Stimulated activated CD4-positive, alpha-beta T cell treated with anti-CD3 and anti-CD28 coated beads, Interleukin-1b, Interleukin-23, amount 100 ng/mL, for 24 hours (primary cell): ENCODE measurements at places on chromosomes 13 and 19.

DNA sequence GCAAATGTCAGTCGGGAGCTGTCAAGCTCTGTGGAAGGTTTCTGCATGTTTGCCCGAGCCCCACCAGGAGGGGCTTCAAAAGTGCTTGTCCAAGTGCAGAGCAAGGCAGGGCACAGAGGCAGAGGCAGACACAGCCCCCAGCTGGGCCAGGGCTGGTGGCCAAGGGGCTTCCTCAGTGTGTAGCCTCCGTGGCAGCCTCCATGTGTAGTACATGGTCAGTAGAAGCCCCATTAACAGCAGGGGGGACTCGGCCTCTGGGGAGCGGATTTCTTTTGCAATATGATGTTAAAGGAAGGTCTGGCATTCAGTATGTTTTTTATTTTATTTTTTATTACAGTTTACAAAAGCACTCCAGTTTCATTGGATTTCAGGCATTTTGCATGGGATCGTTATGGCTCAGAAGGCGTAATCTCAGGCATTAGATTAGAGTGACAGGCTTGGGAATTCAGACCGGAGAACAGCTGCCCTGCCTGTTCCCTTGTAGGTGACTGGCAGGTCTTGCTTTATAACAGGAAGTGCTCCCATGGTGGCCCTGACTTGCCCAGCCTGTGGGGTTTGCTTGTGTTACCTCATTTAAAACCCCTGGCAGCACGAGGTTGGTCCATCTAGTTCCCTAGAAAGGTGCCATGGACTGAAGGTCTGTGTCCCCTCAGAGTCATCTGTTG is 129.2 kb downstream of the KDM4B start:
- DNase-seq, result no peak

DNA sequence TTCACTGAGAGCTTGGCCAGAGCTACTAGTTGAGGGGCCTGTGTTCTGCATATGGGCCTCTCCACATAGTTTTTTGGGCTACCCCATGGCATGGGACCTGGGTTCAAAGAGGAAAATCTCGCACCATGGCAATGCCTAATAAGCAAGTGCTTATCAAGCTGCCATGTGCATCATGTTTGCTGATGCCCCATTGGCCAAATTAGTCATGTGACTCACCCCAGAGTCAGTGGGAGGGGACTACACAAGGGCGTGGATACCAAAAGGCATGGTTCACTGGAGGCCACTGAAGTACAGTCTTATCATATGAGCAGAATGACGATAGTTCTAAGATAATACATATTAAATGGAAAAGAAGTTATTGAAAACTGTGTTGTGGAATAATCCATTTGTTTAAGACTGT is 214.8 kb downstream of the LMO7 start:
- DNase-seq, result no peak

GRCh38 chr13:46396341-46396740 is 9.3 kb upstream of the RUBCNL start:
- DNase-seq, result no peak

- DNase-seq, result no peak
Observed at GRCh38 chr13:45316338-45316737, 24.6 kb downstream of the TPT1 start.

DNA sequence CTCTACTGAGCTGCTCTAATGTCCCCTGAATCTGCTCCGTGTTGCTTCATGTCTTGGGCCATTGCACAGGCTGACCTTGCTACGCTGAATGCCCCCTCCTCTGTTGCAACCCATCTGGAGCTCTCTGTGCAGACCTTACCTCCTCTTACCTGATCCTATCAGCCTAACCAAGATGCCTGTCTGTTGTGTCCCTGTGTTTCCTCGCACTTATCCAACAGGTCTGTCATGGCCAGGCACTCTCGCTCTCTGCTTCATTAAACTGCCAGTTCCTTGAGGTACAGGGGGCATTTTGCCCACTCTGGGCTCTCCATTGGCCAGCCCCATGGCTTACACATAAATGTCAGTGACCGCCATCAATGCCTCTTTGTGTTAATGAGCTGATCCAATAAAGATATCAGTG is 277.7 kb upstream of the TSHZ3 start:
- DNase-seq, result no peak

DNA sequence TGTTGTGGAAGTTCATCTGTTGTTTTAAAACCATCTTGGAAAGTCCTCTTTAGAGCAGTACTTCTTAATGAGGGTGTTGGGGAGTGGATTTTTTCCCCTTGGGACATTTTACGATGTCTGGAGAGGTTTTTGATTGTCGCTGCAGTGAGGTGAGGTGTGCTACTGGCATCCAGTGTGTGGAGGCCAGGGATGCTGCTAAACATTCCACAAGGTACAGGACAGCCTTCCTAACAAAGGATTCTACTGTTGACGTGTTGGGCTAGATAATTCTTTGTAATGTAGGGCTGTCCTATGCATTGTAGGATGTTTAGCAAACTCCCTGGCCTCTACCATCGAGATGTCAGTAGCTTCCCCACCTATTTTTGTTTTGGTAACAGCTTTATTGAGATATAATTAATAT is 33.3 kb downstream of the NAA16 start:
- DNase-seq, result no peak

GRCh38 chr19:35059006-35059798 is 17.7 kb downstream of the HPN start:
- no peak for DNase-seq

DNA sequence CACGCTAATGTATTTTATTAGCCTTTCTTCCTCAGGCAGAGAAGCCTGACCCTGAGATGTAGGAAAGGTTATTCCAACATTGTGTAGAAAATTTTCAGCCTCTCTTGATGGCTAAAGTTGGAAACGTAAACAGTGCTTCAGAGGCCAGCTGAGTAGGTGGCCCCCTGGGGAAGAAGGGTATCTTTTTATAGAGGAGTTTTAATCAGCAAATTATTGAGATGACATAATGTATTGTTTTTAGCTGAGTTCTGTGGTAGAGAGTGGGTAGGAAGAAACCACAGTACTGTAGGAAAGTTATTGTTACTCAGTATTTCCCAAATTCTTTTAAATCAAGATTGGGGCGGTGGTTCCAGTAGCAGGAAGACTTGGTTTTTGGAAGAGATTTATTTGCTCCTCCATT is 268.8 kb downstream of the DLEU7 start:
- no peak for DNase-seq

GRCh38 chr13:42617221-42617620 is 43.3 kb downstream of the TNFSF11 start:
- no peak for DNase-seq

DNA sequence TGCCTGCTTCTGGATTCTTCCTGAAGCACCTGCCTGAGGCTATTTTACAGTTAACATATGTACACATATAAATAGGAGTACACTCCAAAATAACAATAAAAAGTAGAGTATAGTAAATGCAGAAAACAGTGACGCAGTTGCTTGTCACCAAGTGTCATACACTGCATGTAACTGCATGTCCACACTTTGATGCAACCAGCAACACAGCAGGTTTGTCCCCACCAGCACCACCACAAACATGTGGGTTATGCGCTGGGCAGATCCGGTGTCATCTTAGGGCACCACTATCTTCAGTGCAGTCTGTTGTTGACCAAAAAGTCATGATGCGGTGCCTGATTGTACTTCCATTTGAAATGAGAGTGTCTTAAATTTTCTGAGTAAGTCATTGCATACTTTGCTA is 51.3 kb downstream of the COL4A2 start:
- no peak for DNase-seq

DNA sequence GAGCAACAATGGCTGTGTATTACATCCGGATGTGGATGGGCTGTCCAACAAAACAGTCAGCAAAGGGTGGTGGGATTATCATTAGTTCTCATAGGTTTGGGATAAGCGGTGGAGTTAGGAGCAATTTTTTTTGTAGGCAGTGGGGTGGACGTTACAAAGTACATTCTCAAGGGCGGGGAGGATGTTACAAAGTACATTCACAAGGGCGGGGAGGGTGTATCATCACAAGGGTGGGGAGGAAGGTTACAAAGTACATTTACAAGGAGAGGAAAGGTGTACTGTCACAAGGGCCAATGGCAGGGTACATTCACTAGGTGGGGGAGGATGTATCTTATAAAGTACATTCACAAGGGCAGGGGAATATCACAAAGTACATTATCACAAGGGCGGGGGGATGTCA is 20.8 kb upstream of the ZNF561 start:
- DNase-seq, result no peak

DNA sequence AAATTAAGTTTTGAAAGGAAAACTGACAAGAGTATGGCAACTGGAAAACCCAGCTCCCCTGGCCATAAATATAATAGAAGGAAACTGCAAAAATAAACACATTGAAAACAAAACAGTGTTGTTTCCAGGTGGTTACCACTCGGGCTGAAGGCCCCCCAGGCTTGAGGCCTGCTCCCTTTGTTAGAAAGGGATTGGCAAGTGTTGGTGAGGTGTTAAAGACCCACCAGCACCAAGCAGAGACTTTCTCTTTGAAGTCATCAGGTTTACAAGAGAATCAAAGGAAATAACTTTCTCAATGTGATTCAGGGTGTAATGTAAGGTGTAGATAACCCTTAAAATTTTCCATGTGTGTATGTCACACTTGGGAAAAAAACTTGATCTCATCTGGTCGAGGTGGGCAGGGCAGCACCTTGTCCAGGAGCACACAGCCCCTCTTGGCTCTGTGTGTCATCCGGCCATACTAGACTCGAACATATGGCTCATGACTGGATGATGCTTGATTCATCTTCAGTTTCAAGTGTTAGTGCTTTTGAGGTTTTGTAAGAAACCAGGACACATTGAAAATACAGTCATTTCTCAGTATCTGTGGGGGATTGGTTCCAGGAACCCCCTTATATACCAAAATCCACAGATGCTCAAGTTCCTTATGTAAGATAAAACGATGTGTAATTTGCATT is 7.8 kb downstream of the ACTN4 start:
- DNase-seq, result no peak

GRCh38 chr19:39407410-39407659 is 688 bp downstream of the ZFP36 start:
- no peak for DNase-seq

- DNase-seq, result no peak
Observed at GRCh38 chr13:51723529-51723928, 80.4 kb downstream of the DHRS12 start.

GRCh38 chr19:52191951-52192350 is 2.1 kb downstream of the PPP2R1A start:
- no peak for DNase-seq

DNA sequence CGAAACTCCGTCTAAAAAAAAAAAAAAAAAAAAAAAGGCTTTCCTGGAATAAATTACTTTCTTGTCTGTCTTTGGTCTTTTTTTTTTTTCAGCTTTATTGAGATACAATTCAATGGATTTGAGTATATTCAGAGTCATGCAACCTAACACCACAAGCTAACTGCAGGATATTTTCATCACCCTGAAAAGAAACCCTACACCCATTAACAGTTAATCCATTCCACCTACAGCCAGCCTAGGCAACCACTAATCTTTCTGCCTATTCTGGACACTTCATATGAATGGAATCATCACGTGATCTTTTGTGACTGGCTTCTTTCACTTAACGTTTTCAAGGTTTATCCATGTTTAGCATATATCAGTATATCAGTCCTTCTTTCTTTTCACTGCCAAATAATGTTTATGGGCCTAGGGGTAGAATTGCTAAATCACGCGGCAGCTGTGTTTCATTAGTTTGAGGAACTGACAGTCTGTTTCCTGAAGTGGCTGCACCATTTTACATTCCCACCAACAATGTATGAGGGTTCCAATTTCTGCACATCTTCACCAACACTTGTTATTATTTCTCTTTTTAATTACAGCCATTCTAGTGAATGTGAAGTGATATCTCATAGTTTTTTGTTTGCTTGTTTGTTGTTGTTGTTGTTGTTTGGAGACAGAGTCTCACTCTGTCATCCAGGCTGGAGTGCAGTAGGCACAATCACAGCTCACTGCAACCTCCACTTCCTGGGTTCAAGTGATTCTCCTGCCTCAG is 19.9 kb downstream of the LRFN3 start:
- DNase-seq, result no peak

DNA sequence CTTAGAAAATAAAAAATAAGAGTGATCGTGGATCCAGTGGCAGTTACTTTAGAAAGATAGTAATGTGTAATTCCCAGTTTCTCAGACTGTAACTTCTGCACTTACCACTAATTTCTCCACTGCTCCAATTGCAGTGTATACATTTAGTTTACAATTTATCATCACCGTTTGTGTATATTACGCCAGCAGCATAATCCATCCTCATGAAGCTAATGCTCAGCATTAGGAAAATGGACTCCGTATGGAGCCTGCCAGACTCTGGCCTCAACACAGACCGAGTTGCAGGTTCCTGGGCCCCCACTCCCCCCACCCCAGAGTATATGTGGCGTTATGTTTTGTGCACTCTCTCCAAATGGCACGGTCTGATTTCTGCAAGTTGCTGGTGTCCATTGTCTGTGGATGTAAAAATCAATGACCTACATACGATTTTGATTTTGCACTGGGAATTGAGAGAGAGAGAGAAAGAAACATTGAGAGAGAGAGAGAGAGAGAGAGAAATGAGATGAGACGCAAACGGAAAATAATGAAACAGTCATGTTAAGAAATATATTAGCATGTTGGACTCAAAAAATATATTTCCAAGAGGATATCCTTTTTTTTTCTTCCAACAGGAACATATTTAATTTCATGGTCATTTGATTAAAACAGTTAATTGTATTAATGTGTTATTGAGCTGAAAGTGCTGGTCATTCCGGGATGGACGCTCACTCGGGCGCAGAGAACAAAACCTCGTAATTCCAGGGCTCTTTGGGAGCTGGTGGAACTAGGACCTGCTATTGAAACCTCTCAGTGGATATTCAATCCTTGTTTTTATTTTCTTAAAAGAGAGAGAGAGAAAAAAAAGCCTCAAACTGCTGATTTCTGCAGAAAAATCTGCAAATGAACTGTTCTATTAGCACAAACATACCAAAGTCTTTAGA is 278.8 kb downstream of the TSHZ3 start:
- no peak for DNase-seq

DNA sequence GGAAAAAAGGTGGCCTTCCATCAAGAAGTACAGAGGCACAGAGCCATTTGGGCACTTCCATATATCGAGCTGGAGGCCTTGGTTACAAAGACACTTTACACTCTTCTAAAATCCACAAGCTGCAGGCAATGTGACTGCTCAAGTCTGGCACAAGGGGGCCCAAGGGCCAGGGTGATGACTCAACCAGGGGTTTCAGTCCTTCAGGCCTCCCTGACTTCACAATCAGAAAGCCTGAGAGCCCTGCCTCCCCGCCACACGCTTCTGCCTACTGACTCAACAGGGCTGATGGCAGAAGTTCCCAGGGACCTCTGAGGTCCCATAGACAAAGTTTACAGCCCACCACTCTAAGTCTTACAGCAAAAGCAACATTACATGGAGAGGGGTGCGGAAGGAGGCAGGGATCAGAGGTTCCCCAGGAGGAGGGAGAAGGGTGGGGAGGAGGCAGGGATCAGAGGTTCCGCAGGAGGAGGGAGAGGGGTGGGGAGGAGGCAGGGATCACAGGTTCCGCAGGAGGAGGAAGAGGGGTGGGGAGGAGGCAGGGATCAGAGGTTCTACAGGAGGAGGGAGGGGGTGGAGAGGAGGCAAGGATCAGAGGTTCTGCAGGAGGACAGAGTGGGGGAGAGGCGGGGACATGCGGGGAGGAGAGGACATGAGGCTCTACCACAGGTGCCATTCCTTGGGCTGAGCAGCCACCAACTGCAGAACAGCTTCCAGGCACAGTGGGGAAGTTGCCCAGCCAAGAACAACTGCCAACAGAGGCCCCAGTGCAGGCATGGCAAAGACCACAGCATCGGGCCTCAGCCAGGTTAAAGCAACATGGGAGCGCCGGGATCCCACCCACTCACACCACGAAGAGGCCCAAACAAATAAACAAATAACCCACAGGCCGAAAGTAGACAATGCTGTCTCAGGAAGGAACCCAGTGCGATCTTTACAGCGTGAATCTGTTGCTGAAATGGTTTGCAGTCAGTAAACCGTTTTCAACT is 52.0 kb downstream of the SLC7A1 start:
- peak; percentile 10 for DNase-seq
